ENCODE measurements at places on chromosomes 6 and 20. TPM values are rescaled to one million over a fixed set of nuclear protein-coding genes. Genes with fewer than 3 reads are reported as not detected.

CST5 gene
- not detected for total RNA-seq

- DNase-seq, result no peak
These were observed 324.2 kb downstream of the BMP2 start for GRCh38 chr20:7091655-7092054.

- no peak for DNase-seq
These were observed 18.1 kb upstream of the SLC9A8 start for GRCh38 chr20:49794336-49795134.

DNA sequence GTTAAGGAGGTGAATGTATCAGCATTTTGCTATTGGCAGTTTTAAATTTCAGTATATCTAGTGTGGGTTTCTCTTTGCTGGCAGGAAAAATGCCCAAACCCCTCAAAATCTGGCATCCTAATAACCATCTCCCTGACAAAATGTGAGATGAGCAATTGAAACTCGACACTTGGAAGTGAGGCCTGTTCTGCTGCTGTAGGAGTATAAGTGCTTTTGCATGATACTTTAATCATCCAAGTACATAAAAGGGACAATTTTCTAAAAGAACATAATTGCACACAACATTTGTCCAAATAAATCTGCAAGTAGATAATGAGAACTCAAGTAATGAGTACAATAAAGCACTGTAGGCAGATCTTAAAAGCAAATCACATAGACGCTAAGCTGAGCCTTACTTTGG is 36.5 kb downstream of the LAMP5 start:
- no peak for DNase-seq

DNA sequence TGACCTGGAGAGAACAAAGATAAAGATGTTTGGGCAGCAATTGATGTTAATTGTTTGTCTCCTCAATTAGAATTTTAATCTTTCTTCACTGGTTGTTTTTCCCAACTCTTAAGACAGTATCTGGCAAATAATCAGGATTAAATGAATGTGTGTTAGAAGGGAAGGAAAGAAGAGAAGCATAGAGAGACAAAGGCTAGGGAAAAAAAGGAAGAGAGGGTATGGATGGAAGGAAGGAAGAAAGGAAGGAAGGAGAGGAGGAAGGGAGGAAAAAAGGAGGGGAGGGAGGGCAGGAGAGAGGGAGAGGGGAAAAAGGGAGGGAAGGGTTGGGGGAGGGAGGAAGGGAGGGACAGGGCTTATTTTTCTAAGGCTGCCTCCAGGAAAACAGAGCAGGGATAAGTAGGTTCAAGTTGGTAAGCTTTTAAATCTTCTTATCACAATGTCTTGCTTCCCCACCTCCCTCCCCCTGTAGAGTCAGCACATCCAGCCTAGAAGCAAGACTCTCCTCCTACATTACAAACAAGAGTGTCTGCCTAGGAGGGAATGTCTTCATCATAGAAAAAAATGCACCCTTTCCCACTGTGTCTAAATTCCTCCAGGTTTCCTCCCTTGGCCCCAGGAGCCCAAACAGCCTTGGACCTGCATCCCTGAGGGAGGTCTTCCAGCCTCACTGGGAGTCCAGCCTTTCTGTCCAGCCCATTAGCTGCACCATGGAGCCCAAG is 447.8 kb upstream of the JARID2 start:
- no peak for DNase-seq
